ENCODE measurements at places on chromosomes 11 and 22.

- no peak for DNase-seq
Observed at GRCh38 chr11:126265811-126266210, 2.9 kb downstream of the SRPRA start.

GRCh38 chr11:105297463-105297862 is 157.9 kb upstream of the CARD18 start:
- DNase-seq: no peak

- no peak for DNase-seq
Observed at GRCh38 chr11:45853332-45854219, 6.3 kb downstream of the CRY2 start.

DNA sequence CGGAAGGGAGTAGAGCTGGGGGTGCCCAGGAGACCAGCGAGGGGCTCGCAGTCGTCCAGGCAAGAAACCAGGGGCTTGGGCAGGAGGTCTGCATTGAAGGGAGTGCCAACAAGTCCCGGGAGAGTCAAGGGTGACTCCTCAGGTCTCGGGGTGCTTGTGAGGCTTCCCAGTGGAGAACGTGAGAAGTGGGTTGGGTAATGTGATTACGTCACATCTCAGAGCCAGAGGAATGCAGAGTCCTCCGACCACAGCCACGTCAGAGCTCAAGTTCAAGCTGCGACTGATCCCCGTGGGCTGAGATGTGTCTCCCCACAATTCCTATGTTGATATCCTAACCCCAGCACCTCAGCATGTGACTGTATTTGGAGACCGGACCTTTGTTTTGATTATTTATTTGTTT is 89.7 kb upstream of the SHANK2 start:
- DNase-seq: no peak

GRCh38 chr11:12755510-12756453 is 81.6 kb downstream of the TEAD1 start:
- DNase-seq: no peak

GRCh38 chr11:82978422-82979099 is 77.0 kb downstream of the DDIAS start:
- peak; percentile 59 for DNase-seq

DNA sequence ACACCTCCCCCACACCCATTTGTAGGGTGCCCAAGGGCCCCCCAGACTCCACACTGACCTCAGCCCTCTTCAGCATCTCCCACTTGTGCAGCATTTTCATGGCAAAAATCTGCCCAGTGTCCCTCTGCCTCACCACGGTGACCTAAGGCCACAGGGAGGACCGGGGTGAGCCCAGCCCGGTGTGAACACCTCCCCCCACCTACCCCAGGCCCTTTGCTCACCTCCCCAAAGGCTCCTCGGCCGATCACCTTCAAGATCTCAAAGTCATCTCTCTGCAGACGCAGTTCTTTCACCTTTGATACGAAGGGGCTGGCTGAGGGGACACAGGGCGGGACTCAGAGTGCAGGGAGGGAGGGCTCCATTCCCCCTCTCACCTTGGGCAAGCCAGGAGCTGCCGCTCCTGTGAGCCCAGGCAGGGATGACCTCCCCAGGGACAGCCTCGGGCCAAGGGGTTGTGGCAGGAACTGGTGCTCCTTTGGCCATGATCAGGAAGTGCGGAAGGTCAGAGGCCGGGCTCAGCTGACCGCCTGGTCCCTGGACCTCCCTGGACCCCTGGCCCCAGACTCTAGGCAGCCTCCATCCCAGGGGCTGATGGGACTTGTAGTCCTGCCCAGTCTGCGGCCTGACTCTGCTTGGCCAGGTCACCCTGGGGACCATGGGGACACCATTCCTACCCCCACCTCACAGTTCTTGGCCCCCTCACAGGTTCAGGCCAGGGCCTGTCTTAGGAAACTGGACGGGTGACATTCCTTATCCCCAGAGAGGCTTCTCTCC is 2.7 kb downstream of the CDC42BPG start:
- no peak for DNase-seq

DNA sequence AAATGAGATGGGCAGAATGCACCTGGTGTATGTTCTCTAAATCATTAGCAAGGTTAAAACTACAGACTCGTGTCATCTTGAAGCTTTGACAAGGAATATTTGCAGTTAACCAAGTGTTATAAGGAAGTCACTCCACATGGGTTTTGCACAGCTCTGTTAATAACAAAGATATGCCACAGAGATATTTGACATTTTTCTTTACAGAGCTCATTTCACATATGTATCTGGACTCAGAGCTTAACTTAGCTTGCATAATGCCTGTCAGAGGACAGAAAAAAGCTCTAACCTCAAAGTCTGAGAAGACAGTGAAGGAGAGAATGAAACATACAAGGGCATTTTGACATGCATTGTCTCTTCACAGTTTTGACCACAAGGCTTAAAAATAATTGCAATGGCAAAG is 105.5 kb downstream of the C11orf87 start:
- DNase-seq: no peak

DNA sequence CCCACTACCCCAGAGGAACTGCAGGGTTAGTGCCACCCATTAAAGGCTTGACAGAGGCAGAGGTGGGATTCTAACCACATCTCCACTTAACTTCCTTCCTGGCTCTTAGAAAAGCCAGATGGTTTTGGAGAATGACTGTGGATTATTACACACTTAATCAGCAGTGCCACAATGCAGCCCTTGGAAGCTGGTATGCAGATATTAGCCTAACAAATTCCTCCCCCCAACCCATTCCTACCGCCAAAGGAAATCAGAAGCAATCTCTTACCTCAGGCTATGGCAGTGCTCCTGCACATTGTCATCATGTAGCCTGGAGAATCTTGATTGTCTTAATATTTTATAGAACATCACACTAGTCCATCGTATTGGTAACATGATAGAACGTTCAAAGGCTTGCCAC is 23.2 kb upstream of the NRGN start:
- no peak for DNase-seq

DNA sequence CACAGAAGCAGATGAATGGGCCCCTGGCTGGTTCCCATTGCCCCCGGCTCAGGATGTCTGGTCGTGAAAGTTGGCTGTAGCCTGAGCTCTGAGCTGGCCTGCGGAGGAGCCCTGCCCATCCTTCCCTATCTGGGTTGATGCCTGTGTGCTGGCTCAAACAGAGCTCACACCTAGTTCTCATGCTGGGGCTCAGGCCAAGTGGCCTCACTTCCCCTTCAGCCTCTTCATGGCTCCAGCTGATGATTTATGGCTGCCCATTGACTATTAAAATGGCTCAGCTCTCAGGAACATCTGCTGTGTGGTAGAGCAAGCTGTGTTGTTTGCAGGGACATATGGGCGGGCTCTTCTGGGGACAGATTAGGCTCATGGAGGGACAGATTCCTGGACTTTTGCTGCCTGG is 64.7 kb downstream of the ADAMTS15 start:
- DNase-seq: no peak

DNA sequence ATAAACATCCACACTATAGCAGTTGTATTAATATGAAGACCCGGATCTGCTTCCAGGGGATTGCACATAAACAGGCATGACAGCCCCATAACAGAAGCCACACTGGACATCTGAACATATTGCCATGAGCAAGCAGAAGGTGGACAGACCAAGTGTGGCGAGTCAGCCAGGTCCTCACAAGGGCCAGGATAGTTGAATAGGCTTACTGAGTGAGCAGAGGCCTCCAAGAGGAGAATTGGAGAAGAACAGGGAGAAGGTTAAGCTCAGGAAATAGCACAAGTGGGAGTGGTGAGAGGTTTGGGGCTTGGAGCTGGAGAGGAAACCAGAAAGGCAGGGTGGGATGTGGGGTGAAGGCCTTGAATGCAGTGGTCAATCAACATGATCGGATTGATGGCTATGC is 10.8 kb downstream of the SLC35C1 start:
- DNase-seq: no peak

Data from epithelial cell of proximal tubule (primary cell).